ENCODE measurements at places on chromosomes 5 and 9. TPM values are rescaled to one million over a fixed set of nuclear protein-coding genes. Genes with fewer than 3 reads are reported as not detected.

- no peak for DNase-seq
Observed at GRCh38 chr9:81394881-81395675, 294.3 kb downstream of the TLE1 start.

The ARHGEF39 gene
- 0.82 TPM for total RNA-seq

DNA sequence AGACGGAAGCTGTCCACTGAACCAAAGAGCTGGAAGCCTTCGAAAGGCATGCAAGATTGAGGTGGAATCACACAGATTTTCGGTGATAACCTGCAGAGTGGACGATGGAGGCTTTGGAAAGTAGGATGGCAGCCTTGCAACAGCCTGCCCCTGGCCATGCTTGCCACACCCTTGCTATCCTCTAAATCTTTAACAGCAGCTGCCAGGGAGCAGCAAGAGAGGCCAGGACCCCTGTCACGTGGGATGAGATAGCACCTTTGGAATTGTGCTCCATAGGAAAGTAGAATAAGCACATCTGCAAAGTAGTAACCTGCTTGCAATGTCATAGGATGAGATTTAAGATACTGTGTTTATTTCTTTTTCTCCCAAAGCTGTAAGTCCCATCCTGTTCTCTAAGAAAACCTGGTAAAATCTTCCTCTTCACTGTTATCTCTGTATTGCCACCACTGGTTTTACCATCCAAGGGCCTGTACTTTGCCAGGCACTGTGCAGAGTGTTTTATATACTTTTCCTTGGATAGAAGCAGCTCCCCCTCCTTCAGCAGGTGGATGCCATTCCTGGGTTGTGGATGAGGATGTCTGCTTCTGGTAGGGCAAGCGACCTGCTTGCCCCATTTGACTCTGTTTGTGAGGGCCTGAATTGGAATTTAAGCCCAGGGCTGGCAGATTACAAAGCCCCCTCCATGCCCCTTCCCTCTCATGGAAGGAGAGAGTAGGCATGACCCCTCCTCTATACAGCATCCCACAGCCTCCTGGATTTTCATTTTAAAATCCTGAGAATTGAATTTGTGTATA is 10.1 kb downstream of the TRIO start:
- DNase-seq: no peak

- DNase-seq: no peak
Observed at GRCh38 chr9:120855827-120856670, 13.3 kb upstream of the PSMD5 start.

DNA sequence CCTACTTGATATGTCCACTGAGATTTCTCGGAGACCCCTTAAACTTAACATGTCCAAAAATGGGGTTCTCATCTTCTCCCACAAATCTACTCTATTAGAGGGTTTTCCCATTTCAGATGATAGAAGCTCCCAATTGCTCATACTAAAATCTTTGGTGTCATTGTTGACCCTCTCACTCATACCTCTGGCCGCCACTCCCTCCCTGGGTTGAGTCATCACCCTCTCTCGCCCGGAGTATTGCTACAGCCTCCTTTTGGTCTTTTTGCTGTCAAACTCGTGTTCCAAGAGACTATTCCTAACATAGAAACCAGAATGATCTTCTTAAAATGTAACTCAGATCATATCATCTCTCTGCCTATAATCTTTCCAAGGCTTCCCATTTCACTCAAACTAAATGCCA is 91.0 kb upstream of the GNAQ start:
- DNase-seq: no peak

DNA sequence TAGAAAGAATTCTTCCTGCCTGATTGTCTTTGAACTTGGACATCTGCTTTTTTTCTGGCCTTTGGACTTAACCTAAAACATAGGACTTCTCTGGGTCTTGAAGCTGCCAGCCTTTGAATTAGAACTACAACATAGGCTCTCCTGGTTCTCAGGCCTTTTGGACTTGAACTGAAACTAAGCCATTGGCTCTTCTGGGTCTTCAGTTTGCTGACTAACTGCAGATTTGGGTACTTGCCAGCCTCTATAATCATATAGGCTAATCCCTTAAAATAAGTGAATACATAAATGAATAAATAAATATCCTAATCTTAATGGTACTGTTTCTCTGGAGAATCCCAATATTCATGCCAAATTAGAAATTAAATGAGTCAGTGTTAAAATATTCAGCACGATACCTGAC is 473.4 kb upstream of the PAPPA start:
- DNase-seq: no peak

GRCh38 chr5:176639208-176639607 is 8.1 kb upstream of the TSPAN17 start:
- no peak for DNase-seq

The SLC36A2 gene
- total RNA-seq: not detected

The INIP gene
- total RNA-seq: 12.7 TPM

The BARHL1 gene
- total RNA-seq: not detected

DNA sequence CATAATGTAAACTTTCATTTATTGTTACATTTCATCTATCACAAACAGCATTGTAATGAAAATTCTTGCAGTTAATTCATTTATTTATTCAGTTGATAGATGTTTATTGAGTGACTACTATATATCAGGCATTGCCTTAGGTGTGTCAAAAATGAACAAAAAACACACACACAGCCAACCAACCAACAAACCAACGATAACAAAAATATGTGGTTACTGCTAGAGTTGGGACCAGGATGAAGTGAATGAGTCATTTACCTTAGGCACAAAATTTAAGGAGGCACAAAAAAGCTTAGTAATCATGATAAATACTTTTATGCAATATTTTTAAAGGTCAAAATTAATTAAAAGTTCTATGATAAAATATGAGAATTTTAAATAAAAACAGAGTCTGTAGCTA is 223.4 kb downstream of the CSNK1G3 start:
- DNase-seq: no peak
